ENCODE measurements at places on chromosomes 16 and 17. TPM values are rescaled to one million over a fixed set of nuclear protein-coding genes. Genes with fewer than 3 reads are reported as not detected.

GRCh38 chr16:31344712-31345111, 10.3 kb upstream of the ITGAX start:
- DNase-seq = no peak

DNA sequence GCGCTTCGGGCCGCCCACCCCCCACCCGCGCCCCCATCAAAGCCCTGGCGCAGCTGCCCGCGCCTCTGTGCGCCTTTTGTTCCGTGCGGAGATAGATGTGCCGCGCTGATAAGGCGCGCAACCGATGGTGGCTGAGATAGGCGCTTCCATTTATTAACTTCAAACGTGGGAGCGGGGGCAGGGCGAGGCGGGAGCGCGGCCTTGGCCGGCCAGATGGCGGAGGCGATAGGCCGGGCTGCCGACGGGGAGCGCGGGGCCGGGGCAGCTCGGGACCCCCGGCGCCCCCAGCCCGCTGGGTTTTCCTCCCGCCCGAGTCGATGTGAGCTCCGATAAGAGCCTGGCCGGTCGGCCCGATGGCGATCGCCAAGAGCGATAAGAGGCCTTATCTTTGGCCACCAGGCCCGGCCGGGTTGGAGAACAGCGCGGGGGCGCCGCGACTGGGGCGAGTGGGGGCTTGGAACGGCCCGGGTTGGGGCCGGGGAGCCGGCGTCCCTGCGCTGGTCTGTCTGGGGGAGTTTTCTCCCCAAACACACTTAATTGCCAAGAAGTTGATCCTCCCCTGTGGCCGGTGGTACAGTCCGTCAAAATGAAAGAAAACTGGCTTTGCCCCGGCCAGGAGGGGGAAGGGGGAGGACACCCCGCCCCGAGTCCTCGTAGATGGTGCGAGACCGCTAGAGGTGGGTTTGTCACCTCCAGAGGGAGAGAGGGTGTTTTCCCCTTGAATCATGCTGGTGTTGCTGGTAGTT, 2.7 kb downstream of the ZFPM1 start:
- DNase-seq = peak; percentile 63

DNA sequence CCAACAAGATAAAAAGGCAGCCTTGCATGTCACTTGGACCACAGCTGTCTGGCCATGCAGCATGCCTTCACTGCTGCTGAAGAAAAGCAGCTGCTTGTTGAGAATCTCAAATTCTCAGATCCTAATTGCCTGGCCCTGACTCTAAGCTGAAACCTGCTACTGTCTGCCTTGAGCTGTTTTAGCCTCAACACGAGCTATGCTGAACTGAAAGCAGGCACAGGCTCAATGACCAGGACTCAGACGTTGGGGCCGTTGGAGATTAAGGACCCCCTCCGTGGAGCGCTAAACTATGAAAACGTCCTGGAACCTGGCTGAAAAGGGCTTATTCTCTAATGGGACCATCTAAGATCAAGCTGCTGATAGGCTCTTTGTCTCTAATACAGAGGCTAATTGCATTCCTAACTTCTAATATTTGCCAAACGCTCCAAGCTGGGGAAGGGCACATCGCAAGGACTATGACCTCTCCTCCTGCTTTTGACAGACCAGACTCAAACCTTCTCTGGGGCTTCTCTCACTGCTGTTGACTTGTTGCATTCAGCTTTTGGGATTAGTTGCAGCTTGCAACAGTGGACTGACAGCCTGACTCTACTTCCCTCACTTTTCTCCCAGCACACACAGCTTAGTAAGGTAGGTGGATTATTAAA, 4.6 kb upstream of the PLK1 start:
- DNase-seq = no peak

- no peak for DNase-seq
Measured at GRCh38 chr16:19528666-19529065, 4.9 kb downstream of the CCP110 start.

DNA sequence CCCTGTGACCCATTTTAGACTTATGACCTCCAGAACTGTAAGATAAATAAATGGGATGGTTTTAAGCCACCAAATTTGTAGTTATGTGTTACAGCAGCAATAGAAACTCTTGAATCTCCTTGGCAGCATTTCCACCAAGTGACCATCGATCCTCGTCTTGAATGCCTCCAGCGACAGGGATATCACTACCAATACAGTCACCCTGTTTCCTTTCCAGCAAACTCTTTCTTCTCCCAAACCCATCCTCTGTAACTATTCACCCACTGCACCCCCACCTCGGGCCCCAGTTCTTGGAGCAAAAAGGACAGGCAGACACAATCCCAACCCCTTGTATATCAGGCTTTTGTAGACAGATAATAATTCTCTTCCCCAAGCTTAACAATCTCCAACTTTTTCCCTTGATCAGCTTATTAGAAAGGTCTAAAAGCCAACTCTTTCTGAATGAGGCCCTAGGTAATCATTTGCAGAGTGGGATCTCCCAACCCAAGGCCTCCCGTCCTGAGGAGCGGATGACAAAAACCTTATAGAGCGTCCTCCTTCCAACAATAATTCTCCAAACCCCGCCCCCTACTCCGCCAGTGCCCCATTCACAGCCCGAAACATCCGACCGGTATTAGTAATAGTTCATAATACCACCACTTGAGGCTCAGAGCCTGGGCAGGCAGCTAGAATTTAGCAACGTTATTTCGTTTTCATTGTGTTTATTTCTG, 14.7 kb upstream of the PLLP start:
- peak; percentile 45 for DNase-seq

CCDC78 gene
- 18.9 TPM for total RNA-seq

DNA sequence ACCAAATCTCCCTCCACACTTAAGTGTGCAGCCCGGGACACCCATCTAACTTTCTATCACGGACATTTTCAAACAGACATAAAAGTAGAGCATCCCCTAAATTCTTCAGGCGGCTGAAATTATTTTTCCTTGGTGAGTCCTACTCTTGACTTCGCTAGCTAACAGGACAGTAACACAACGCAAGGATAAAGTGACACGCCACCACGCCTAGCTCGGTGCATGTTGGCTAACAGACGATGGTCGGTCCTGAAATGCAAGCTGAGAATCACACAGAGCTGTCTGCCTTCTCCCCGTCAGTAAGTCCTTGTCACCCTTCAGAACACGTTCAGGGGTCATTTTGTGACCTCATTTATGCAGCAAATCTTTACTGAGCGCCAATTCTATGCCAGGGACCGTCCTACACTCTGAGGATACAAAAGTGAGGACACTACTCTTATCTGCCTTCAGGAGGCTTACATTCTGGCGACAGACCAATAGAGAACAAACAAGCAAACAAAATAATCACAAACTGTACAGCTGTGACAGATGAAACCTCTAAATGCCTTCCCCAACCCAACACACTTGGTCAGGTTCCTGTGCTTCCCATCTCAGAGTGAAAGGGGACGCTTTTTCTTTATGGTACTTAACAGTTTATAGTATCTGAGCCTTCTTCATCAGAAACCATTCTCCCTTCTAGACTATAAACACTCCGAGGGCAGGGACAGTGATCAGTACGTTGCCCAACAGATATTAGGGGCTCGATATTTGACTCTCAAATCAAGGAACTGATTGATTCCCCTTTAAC, 1.3 kb downstream of the NTAN1 start:
- DNase-seq = no peak

DNA sequence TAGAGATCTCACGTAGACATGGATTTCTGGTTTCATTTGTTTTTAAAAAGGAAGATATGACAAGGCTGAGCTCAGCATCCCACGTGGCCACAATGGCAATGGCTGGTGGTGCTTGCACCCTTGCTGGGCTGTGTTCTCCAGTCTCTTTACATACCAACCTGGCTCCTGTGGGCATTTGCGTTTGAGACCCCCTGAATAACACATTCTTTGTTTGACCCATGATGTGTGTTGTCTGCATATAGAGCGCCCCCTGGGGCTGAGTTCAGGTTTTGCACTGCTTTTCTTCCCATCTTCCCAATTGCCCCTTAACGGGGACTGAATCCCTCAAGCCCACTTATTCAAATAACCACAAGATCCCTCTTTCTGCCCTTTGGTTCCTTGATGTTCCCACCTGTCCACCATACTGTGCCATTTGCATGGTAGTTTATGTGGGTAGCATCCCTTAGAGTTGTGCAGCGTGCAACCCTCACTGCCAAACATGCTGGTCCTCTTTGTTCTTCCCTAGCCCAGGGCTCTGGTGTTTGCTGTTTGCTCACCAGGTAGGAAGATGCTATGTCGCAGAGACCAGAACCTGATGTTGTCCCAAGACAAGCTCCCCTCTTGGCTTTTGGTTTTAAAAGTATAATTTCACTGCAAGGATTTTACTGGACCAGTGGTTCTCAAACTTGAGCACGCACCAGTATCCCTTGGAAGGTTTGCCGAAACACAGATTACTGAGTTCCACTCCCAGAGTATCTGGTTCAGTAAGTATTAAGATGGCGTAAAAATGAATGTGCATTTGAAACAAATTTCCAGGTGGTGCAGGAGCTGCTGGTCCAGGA, 38.5 kb upstream of the NKD1 start:
- DNase-seq = no peak

IL21R gene
- total RNA-seq = 0.86 TPM

DNA sequence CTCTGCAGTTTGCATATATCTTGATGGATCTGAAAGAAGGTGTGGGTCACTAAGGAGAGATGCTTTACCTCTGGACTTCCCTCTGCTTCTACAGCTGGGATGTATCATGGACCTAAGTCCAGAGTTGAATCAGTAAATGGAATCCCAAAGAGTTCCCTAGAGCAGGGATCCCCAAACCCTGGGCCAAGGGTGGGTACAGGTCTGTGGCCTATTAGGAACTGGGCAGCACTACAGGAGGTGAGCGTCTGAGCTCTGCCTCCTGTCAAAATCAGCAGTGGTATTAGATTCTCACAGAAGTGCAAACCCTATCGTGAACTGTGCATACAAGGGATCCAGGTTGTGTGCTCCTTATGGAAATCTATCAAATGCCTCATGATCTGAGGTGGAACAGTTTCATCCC, 39.3 kb downstream of the NKD1 start:
- no peak for DNase-seq

- DNase-seq = no peak
Measured at GRCh38 chr16:13315642-13316427, 414.4 kb downstream of the SHISA9 start.

RNF43 gene
- not detected for total RNA-seq

DNA sequence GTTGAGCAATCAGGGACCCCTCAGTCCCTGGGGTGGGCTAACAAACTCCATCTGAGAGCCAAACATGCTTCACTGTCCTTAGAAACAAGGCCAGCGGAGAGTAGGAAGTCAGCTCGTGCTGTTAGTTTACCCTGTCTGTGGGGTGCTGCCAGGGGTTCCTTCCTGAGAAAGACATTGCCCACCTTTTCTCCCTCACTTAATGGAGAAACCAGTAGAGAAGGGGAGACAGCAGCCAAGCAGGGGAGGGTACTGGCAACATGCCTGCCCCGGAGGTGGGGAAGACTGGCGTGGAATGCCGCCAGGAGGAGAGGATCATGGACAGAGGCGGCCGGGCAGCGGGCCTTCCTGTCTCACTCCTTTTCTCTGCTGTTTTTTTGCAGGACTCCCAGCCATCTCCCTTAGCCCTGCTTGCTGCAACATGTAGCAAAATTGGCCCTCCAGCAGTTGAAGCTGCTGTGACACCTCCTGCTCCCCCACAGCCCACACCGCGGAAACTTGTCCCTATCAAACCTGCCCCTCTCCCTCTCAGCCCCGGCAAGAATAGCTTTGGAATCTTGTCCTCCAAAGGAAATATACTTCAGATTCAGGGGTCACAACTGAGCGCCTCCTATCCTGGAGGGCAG, 19.9 kb downstream of the SP2 start:
- no peak for DNase-seq
